ENCODE measurements at places on chromosomes 16 and 17. TPM values are rescaled to one million over a fixed set of nuclear protein-coding genes. Genes with fewer than 3 reads are reported as not detected.

The PIPOX gene
- total RNA-seq = 1.2 TPM

The MT4 gene
- total RNA-seq = not detected

The TBX6 gene
- total RNA-seq = 2.2 TPM

DNA sequence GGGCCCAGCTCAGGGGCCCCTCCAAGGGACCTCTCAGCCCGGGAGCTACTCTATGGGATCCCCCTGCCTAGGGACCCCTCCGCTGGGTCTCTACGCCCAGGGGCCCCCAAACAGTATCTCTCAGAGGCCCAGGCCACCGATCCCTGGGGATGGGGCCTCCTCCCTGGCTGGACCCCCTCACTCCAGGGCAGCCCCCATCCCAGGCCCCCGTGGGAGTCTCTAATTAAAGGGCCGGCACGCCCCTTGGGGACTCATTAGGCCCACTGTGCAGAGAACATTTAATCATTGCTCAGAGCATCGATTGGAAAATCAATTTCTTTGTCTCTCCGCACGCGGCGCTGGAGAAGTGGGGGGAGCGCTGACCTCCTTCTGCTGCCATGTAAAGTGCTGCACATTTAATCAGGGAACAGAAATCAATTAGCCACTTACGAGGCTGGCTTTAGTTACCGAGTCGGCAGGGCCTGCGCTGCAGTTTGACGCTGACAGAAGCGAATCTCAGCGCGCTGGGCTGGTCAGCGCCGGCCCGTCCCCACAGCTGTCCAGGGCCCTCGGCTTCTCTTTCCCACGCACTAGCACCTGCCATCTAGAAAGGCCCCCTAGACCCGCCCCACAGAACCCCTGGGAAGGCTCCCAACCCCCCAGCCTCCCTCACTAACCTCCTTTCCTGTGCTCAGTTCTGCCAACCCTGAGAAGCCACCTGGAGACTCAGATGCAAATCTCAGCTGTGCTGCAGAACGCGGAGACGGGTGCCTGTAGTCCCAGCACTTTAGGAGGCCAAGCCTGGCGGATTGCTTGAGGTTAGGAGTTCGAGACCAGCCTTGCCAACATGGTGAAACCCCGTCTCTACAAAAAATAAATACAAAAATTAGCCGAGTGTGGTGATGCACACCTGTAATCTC, 20.2 kb upstream of the C1QL1 start:
- no peaks in the 10 kb centered on the region for H3K36me3 ChIP-seq
- H3K4me3 ChIP-seq = no peak overlapping the region
- H3K27me3 ChIP-seq = peaks cover 39% of the 10 kb centered on the region
- no peak overlapping the region for H3K27ac ChIP-seq

DNA sequence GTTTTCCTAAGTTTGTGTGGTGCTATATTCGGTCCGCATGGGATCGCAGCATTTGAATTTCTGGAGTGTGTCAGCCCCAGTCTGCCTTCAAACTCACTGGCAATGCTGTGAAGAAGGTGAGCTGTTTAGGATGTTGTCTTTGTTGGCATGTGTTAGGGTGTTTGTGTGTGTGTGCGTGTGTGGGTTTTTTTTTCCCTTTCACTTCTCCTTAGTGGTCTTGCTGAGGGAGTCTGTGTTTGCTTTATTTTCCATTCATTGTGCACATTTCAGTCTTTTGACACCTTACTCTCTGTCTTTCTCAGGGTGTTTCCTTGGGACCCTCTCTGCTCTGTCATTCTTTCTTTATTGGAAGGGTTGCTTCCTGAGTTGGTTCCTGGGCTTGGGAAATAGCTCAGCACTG, 27.7 kb upstream of the RBFOX1 start:
- H3K36me3 ChIP-seq = no peaks in the 10 kb centered on the region
- no peaks in the 10 kb centered on the region for H3K4me1 ChIP-seq
- peaks cover 26% of the 10 kb centered on the region for H3K27me3 ChIP-seq
- DNase-seq = no peak
- no peak overlapping the region for H3K4me3 ChIP-seq

DNA sequence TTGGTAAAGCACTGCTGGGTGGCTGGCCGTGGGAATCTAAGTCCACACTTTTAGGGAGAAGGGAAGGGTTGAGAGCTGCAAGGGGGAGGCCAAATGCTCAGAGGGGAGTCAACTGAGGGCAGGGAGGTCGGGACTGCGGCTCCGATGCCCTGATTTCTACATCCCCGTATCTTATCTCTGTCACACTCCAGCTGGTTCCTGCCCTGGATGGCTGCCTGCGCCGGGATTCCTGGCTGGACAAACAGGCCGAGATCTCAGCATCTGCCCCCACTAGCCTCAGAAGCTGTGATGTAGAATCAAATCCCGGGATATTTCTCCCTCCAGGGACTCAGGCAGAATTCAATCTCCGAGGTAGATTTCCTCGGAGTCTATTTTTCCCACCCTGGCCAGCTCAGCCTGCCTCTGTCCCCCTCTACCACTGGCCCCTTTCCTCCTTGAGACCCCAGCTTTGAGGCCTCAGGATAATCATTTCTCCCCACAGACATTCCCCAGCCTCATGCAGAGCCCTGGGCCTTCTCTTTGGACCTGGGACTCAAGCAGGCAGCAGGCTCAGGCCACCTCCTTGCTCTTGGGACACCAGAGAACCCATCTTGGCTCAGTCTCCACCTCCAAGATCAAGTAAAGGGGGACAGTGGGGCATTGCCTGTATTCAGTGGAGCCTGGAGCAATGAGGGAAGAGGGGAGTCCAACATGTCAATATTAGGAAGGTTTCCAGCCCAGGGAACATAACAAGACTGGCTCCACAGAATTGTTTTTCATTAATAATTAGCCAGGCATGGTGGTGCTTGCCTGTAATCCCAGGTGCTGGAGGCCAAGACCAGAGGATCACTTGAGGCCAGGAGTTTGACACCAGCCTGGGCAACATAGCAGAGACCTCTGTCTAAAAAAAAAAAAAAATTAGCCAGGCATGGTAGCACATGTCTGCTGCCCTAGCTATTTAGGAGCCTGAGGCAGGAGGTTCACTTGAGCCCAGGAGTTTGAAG, 1.8 kb downstream of the SHBG start:
- no peaks in the 10 kb centered on the region for H3K27me3 ChIP-seq
- DNase-seq = no peak
- no peak overlapping the region for H3K4me3 ChIP-seq
- peaks cover 9% of the 10 kb centered on the region for H3K4me1 ChIP-seq
- H3K36me3 ChIP-seq = no peaks in the 10 kb centered on the region
- no peak overlapping the region for H3K27ac ChIP-seq

DNA sequence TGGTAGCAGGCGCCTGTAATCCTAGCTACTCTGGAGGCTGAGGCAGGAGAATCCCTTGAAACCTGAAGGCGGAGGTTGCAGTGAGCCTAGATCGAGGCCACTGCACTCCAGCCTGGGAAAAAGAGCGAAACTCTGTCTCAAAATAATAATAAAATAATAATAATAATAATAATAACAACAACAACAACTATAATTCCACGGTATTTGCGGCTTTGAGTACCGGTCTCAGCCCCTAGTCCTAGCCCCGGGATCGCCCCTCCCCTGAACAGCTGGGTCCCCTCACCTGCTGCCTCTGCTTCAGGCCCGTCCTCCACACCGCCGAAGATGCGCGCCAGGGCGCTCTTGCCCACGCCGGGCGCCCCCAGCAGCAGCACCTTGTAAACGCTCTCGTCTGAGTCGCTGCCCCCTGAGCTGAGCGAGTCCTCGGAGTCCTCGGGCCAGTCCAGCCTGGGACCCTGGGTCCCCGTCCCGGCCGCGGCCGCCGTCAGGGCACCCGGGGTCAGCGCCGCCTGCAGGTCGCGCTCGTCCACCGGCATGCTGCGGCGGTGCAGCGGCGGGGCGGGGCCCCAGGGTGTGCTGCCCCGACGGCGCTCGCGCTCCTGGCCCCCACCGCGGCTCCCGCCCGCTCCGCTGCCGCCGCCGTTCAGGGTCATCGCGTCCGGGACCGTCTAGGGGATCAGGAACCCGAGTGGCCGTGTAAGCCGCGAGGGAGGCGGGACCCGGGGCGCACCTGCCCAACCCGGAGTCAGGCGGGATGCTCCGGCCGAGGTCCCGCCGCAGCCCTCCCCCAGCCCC, 611 bp downstream of the RRAD start:
- peak overlapping the region; percentile 48 for H3K4me3 ChIP-seq
- peaks cover 24% of the 10 kb centered on the region for H3K4me1 ChIP-seq
- DNase-seq = peak; percentile 67
- peaks cover 16% of the 10 kb centered on the region for H3K27me3 ChIP-seq
- H3K27ac ChIP-seq = peak overlapping the region; percentile 59

DNA sequence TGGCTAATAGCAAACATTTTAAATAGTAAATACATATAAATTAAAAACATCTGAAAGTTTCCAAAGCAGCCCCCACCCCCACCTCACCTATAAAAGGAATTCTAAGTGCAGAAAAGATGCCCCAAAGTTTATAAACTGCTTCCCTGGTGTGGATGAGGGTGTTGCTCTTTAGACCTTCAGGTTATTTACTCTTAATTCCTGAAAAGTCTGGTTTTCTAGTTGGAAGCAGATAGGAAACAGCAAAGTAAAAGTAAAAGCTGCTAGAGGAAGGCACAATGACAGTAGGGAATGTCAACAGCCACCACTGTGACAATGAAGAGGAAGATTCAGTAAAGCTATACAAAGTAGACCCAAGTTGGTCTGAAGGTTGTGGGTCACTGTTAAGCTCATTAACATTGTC, 37.8 kb downstream of the SSH2 start:
- H3K4me3 ChIP-seq = no peak overlapping the region
- H3K27me3 ChIP-seq = no peaks in the 10 kb centered on the region
- H3K27ac ChIP-seq = no peak overlapping the region
- no peaks in the 10 kb centered on the region for H3K4me1 ChIP-seq
- DNase-seq = no peak
- no peaks in the 10 kb centered on the region for H3K36me3 ChIP-seq

DNA sequence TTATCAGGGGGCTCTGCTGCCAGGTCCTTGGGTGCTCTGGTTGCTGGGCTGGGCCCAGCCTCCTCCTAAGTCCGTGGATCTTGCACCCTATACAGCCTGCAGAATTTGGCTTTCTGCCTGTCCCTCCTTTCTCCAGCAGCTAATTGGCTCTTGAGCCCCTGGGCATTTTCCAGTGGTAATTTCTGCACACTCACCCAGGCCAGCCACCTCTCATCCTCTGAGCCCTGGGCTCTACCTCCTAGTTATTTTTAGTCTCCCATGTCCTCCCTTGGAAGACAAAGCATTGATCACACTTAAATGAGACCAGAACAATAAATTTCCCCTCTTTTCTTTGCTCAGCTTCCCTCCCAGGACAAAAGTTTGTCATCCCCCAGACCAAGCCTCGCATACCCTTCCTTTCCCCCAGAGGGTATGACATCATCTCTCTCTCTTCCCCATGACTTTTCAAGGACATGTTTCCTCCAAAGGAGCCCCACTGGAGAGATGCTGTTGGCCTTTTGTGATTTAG, 38.1 kb downstream of the C17orf75 start:
- DNase-seq = no peak
- no peaks in the 10 kb centered on the region for H3K36me3 ChIP-seq
- no peaks in the 10 kb centered on the region for H3K27me3 ChIP-seq
- no peaks in the 10 kb centered on the region for H3K4me1 ChIP-seq
- H3K4me3 ChIP-seq = no peak overlapping the region

DNA sequence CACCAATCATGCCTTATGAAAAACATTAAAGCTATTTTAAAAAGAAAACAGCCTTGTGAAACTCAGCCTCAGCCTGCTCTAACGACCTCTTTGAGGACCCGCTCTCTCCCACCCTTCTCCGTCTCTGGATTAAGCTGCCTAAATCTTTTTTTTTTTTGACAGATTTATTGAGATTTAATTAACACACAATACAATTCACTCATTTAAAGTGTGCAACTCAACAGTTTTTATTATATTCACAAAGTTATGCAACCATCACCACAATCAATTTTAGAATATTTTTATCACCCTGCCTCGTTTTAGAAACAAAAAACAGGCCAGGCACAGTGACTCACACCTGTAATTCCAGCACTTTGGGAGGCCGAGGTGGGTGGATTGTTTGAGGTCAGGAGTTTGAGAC, 8.4 kb downstream of the CDR2L start:
- no peak overlapping the region for H3K4me3 ChIP-seq
- H3K4me1 ChIP-seq = peaks cover 6% of the 10 kb centered on the region
- H3K36me3 ChIP-seq = no peaks in the 10 kb centered on the region
- no peak for DNase-seq

- no peak overlapping the region for H3K27ac ChIP-seq
- no peak overlapping the region for H3K4me3 ChIP-seq
- H3K36me3 ChIP-seq = no peaks in the 10 kb centered on the region
- no peak for DNase-seq
These were observed 87.1 kb downstream of the PLXDC1 start for GRCh38 chr17:39064374-39064773.

DNA sequence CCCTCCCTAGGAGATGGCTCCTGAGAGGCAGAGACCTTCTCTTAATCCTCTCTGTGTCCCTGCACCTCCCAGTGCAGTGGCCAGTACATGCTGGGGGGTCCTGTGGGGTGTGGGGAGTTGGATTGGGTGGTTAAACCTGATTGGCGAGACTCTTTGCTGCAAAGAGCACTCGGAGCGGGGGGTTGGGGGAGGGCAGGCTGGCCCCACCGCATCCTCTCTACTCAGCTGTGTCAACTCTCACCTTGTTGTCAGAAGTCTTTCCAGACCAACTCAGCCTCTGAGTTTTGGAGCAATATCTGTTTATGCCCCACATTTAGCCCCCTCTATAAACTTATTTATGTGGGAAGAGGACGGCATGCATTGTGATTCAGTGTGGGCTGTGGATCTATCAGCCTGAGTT, 40.0 kb downstream of the SMARCE1 start:
- no peaks in the 10 kb centered on the region for H3K27me3 ChIP-seq
- no peak for DNase-seq
- no peaks in the 10 kb centered on the region for H3K36me3 ChIP-seq
- H3K4me3 ChIP-seq = no peak overlapping the region

DNA sequence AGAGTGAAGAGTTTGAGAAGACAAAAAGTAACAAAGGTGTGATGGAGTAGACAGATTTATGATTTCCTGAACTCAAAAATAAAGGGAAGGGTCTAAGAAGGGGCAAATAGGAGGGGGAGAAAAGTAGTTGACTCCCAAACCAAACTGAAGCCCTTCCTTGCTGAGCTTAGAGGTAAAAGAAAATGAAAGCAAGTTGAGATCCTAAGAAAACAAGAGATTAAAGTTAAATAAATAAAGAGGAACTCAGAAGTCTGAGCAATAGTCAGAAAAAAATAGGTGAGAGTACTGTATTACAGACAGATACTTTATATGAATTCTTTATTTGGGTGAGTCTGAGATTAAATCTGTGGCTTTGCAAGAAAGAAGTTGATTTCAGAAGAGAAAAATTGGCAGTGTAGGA, 3.3 kb upstream of the PSMD12 start:
- no peak overlapping the region for H3K27ac ChIP-seq
- peaks cover 10% of the 10 kb centered on the region for H3K4me1 ChIP-seq
- DNase-seq = no peak
- no peaks in the 10 kb centered on the region for H3K36me3 ChIP-seq
